ENCODE measurements at places on chromosomes 12 and 14. TPM values are rescaled to one million over a fixed set of nuclear protein-coding genes. Genes with fewer than 3 reads are reported as not detected.

CFAP73 gene
- total RNA-seq = not detected

HSPA2 gene
- 3.6 TPM for total RNA-seq

GRIP1 gene
- total RNA-seq = 0.22 TPM

HOXC12 gene
- not detected for total RNA-seq

FGD6 gene
- 6.2 TPM for total RNA-seq

CPSF6 gene
- 14.0 TPM for total RNA-seq

IKZF4 gene
- 2.2 TPM for total RNA-seq

DNAJC22 gene
- 36.5 TPM for total RNA-seq

PTPRB gene
- total RNA-seq = 19.6 TPM

OTX2 gene
- not detected for total RNA-seq

KRT2 gene
- total RNA-seq = not detected

NOS1 gene
- 0.07 TPM for total RNA-seq

NFATC4 gene
- 1.0 TPM for total RNA-seq

DDN gene
- not detected for total RNA-seq

RNASE3 gene
- not detected for total RNA-seq

C1R gene
- total RNA-seq = 1,857 TPM

LALBA gene
- total RNA-seq = not detected

DNAL1 gene
- 2.7 TPM for total RNA-seq

ANKRD33 gene
- total RNA-seq = 10.5 TPM

GPR162 gene
- 0.53 TPM for total RNA-seq

BATF gene
- 10.0 TPM for total RNA-seq

PTPN21 gene
- 12.2 TPM for total RNA-seq

PRKD1 gene
- 1.8 TPM for total RNA-seq

SMAGP gene
- 5.6 TPM for total RNA-seq

RASSF8 gene
- total RNA-seq = 3.9 TPM

ARMH4 gene
- total RNA-seq = 0.25 TPM

SPTB gene
- 0.12 TPM for total RNA-seq

DLK1 gene
- total RNA-seq = 13.4 TPM

GPX2 gene
- 290 TPM for total RNA-seq

SYT1 gene
- 0.80 TPM for total RNA-seq

KLRF2 gene
- not detected for total RNA-seq

PKP2 gene
- 20.2 TPM for total RNA-seq

EML1 gene
- total RNA-seq = 4.4 TPM

IGF1 gene
- 50.5 TPM for total RNA-seq

NR4A1 gene
- total RNA-seq = 8.3 TPM

RIN3 gene
- total RNA-seq = 12.5 TPM

TGM1 gene
- total RNA-seq = 1.00 TPM

PROX2 gene
- not detected for total RNA-seq

RFLNA gene
- total RNA-seq = not detected

HOXC9 gene
- not detected for total RNA-seq

LRP1 gene
- 322 TPM for total RNA-seq

RNF212B gene
- total RNA-seq = not detected

ARHGAP9 gene
- total RNA-seq = 7.2 TPM

CAPZA3 gene
- total RNA-seq = not detected

BEST3 gene
- total RNA-seq = not detected

GDF3 gene
- not detected for total RNA-seq

SLC5A8 gene
- total RNA-seq = not detected

CLEC9A gene
- total RNA-seq = not detected

SMOC1 gene
- 79.5 TPM for total RNA-seq

DYRK4 gene
- total RNA-seq = 9.6 TPM

TPH2 gene
- total RNA-seq = not detected

FZD10 gene
- not detected for total RNA-seq

TARBP2 gene
- 20.8 TPM for total RNA-seq

MAP3K9 gene
- total RNA-seq = 2.3 TPM

HNF1A gene
- 18.7 TPM for total RNA-seq

KCNA5 gene
- 0.25 TPM for total RNA-seq
